Stimulated activated CD4-positive, alpha-beta T cell treated with anti-CD3 and anti-CD28 coated beads, Interleukin-12 subunit alpha, Interleukin-12 subunit beta, amount 100 ng/mL, for 24 hours (primary cell): ENCODE measurements at places on chromosomes 4 and X.

DNA sequence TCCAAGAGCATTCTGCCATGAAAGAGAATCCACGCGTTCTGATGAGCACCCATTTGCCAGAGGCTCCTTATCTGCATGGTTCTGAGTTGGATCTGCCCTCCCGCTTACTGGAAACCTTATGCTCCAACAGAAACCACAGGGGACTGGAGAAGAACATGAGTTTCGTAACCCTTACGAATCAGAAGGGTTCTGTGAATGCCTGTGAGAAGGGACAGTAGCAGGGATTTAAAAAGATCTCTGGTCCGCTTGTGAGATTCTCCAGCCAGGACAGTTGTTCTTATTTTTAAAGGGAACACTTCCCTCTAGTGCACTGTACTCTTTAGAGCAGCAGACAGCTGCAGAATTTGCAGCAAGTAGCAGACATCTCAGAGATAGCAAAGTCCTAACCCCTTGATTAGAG is 22.5 kb upstream of the CENPU start:
- no peak for DNase-seq

- DNase-seq = no peak
These were observed 53.7 kb upstream of the RBPJ start for GRCh38 chr4:26267087-26267486.

- DNase-seq = no peak
These were observed 374.3 kb downstream of the MID1IP1 start for GRCh38 chrX:39175418-39176057.

DNA sequence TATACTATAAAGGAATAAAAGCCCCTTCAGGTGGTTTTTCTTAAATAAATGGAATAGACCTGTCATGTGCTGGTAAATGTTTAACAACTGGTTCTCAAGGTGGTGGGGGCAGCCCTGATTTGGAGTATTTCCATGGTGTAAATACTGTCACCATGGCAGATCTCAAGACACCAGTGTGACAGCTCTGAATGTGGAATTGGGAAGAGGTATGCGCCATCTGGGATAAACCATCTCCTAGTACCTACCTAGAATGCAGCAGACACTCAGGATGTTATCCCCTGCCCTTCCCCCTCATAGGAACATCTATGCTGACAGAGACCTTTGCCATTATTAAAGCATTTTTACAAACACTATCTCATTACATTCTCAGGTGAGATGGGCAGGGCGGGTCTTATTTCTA is 26.4 kb upstream of the TMSB4X start:
- DNase-seq = no peak

DNA sequence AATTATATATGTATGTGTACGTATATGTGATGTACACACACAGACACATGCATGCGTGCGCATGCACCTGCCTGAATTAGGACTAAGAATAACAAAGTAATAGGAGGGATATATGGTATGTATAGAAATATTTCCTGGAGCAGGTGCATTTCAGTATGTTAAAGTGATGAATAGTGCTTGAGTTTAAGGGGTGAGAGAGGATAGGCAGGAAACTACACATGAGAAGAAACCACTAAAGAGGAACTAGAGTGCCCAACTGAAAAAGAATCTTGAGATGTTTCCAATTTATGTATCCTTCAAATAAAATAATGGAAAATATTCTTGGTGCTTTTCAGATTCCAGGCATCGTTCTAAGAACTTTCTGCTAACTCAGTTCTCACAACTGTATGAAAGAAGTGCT is 52.6 kb upstream of the UNC5C start:
- DNase-seq = no peak

DNA sequence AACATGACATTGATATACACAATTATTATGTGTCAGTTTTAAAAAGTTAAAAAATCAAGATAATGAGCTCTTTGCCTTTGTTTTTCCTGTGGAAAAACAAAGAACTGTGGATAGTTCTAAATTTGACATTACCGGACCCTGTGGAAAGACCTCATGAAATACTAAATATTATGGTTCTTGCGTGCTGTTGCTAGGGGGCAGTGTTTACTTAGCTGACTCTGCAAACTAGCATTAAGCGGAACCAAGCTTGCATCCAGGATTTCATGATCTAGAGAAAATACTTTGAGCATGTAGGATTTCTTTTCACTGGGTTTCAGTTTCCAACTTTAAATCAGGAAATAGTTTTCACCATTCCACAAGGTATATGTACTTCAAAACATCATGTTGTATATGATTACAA is 33.6 kb downstream of the CLCN4 start:
- DNase-seq = no peak

DNA sequence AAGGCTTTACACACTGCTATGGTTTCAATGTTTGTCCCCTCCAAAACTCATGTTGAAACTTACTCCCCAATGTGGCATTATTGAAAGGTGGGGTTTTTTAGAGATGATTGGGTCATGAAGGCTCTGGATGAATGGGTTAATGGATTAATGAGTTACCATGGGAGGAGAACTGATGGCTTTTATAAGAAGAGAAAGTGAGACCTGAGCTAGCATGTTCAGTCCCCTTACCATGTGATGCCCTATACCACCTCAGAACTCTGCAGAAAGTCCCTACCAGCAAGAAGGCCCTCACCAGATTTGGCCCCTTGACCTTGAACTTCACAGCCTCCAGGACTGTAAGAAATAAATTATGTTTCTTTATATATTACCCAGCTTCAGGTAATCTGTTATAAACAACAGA is 68.9 kb upstream of the CAPN6 start:
- DNase-seq = no peak

GRCh38 chr4:85884251-85884650 is 409.3 kb downstream of the ARHGAP24 start:
- no peak for DNase-seq

DNA sequence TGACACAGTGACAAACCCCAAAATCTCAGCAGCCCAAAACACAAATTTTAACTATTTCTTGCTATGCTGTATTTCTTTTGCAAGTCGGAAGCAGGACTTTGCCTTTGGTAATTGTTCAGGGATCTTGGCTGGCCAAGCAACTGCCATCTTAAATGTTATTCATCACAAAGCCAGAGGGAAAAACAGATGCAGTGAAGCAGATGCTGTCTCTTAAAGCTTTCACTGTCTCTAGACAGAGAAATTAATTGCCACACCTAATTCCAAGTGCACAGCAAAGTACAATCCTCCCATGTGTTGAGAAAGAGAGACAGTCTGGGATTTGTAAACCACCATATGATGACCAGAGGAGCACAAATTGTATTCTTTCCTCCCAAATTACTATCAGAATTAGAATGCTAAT is 30.0 kb upstream of the GALNT7 start:
- DNase-seq = no peak

DNA sequence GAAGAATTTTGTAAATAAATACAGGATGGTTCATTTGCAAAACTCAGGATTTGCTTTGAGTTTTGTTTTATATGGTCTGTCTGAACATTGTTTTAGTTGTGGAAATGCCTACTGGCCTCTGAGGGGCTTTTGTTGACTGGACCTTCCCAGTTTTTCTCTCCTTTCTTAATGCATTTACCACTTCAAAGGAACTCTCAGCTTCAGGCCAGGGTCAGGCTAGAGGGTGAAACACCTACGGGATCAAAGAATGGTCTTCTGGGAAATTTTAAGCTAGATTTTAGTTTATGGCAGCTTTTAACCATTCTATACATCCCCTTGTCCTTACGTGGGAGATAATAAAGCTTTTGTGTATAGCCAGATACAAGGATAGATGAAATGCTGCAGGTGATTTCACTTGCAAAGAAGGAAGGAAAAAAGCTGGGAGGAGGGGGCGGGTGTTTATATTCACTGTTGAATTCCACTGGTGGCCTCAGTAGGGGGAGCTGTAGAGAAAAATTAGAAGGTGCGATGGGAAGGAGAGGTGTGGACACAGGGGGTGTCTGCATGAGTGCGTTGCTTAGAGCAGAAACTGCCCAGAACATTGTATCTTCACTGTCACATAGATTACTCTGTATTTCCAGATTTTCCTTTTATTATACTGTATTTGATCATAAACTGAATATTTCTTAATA is 151.8 kb downstream of the TSPAN5 start:
- DNase-seq = no peak

- DNase-seq = no peak
These were observed 37.5 kb upstream of the ABCG2 start for GRCh38 chr4:88196013-88196365.

DNA sequence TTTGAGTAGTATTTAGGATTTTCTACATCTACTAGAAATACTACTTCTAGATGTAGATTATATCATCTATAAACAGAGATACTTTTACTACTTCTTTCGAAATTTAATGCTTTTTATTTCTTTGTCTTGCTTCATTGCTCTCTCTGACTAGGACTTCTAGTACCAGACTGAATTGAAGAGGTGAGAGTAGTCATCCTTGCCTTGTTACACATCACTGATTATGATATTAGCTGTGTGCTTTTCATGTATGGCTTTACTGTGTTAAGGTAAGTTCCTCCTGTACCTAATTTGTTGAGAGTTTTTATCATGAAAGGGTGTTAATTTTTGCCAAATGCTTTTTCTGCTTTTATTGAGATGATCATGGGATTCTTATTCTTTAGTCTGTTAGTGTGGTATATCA is 19.6 kb upstream of the IL2 start:
- no peak for DNase-seq

DNA sequence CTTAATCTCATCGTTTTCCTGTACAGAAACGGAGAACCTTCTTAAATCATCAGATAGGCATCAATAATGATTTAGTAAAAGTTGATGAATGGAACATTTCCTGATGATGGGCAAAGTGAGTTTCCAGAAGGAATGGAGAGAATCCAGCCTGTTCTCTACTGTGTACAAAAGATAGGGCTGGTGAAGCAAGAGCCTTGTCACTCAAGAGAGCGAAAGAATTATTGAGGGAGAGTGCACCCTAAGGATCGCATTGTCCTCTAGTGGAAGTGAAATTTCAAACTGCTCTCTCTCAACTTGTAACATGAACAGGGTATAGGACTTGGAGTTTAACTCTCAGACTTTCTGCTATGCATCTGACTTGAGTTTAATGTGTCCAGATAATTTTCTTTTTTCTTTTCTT is 69.6 kb downstream of the CDS1 start:
- no peak for DNase-seq

DNA sequence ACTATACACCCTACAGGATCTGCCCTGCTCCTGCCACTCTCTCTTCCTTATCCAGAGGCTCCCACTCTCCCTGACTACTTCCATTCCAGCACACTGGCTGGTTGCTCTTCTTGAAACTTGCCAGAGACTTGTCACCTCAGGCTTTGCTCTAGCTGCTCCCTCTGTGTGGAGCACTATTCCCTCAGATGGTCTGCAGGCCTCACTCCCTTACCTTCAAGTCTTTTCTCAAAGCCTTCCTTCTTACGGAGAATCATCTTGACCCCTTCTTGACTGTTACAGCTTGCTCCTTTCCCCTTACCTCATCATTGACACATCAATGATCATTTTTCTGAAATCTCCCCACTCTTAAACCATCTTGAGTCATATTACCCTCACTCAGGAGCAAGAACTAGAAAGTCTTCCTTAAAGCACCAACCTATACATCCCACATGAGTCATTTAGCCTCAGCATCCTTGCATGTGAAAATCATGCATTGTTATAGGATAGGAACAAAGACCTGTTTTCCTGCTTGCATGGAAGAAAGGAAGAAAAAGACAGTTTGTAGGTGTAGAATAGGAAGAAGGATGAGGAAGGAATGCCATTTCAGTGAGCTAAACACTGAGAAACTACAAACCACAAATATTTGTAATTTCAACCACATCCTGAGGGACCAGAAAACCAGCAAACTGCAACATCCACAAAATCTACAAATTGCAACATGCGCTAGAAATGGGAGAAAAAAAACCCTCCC is 55.7 kb downstream of the ANTXR2 start:
- DNase-seq = no peak

DNA sequence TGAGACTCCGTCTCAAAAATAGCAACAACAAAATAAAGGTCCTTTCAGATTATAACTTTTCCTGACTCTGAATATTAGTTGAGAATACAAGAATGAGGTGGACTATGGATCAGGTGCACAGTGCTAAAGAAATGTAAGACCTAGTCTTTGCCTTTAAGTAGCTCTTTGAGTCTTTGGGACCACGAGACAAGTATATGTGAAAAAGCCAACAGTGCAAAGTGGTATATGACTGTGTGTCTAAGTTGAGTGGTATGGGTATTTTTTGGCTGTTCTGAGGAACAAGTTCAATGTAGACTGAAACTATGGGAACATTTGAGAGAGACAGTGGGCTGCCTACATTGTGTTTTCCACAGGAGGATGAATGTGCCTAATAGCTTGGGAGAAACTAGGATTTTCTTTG is 2.8 kb downstream of the GAB1 start:
- no peak for DNase-seq

DNA sequence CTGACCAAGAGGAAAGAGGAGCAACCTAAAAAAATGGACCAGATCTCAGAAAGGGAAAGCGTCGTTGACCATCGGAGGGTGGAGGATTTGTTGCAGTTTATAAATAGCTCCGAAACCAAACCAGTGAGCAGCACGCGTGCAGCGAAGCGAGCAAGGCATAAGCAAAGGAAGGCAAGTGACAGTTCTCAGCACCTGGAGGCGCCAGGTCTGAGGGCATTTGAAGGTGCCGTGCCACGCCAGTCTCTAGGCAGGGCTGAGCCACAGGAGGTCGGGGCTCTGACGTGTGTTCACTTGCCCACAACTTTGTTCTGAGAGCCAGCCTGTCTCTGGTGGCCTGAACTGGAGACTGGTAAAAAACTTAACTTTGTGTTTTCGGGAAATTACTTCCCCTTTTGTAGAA is 59.7 kb downstream of the TNIP2 start:
- DNase-seq = no peak

DNA sequence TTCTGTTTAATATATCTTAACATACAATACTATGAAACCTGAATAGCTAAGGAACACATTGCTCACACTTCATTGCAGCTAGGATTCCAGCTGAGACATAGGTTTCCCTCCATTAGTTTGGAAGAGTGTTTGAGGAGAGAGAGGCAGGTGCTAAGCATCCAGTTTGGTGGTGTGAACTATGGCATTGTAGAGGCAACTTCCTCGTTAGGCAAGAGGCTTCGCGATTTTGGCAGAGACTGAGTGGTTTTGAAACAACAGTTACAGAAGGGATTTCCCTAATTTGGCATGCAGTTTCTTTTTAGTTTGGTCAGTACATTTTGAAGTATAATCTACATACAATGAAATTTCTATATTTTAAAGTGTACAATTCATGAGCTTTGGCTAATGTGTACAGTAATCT is 117.1 kb upstream of the BMP3 start:
- DNase-seq = no peak

GRCh38 chr4:140085062-140085622 is 68.8 kb downstream of the MAML3 start:
- no peak for DNase-seq

GRCh38 chrX:11365426-11365825 is 72.2 kb downstream of the AMELX start:
- DNase-seq = no peak

DNA sequence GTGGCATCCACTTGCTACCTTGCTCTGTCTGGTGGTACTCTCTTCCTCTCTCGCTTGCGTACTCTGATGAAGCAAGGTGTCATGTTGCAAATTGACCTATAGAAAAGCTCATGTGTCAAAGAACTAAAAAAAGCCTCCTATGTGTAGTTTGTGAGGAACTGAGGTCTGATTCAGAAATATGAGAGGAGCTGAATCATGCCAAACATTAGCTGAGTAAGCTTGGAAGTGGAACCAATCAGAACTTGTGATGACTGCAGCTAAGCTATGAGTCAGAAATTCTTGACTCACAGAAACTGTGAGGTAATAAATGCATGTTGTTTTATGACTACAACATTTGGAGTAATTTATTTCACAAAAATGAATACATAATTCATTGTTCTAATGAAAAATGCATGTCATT is 2138.8 kb downstream of the PCDH7 start:
- DNase-seq = no peak

- no peak for DNase-seq
These were observed 231.3 kb downstream of the SHOX start for GRCh38 chrX:861921-862320.

- DNase-seq = no peak
These were observed 92.7 kb downstream of the CBLL2 start for GRCh38 chrX:22365460-22365859.
